Keratinocyte (primary cell): ENCODE measurements at places on chromosomes 5 and 9. TPM values are rescaled to one million over a fixed set of nuclear protein-coding genes. Genes with fewer than 3 reads are reported as not detected.

Gene SERINC5
- 20.0 to 22.8 TPM (median 22.2 TPM) in 3 replicates for polyA plus RNA-seq

Gene PCDHGC3
- polyA plus RNA-seq = 9.8 to 45.1 TPM (median 15.2 TPM) in 3 replicates

Gene FBXL7
- 0.15 to 0.29 TPM (median 0.22 TPM) in 3 replicates for polyA plus RNA-seq

Gene GFRA3
- polyA plus RNA-seq = not detected in 3 replicates

Gene FOXD4L3
- not detected in 3 replicates for polyA plus RNA-seq

Gene SCAMP1
- polyA plus RNA-seq = 26.4 to 39.7 TPM (median 36.6 TPM) in 3 replicates

Gene TRIM41
- 11.8 to 14.1 TPM (median 13.4 TPM) in 3 replicates for polyA plus RNA-seq

Gene ZNF354C
- 1.8 to 2.7 TPM (median 2.4 TPM) in 3 replicates for polyA plus RNA-seq

Gene SPATA31D4
- polyA plus RNA-seq = not detected in 3 replicates

Gene ARID3C
- 0.03 to 0.05 TPM in 2 of 3 replicates, not detected in the other for polyA plus RNA-seq

Gene JAKMIP2
- polyA plus RNA-seq = not detected in 3 replicates

Gene SPATA31C1
- polyA plus RNA-seq = not detected in 3 replicates

Gene NDST1
- polyA plus RNA-seq = 24.9 to 43.5 TPM (median 36.2 TPM) in 3 replicates

Gene GDNF
- 0.95 to 3.3 TPM (median 2.4 TPM) in 3 replicates for polyA plus RNA-seq

Gene TLX3
- polyA plus RNA-seq = not detected in 3 replicates

Gene NR2F1
- polyA plus RNA-seq = 0.03 TPM in 1 of 3 replicates, not detected in the others

Gene SYK
- polyA plus RNA-seq = 1.4 to 2.0 TPM (median 1.8 TPM) in 3 replicates

Gene CD274
- 15.5 to 36.3 TPM (median 18.9 TPM) in 3 replicates for polyA plus RNA-seq

Gene MINAR2
- not detected in 3 replicates for polyA plus RNA-seq

Gene PAEP
- not detected in 3 replicates for polyA plus RNA-seq

Gene S100Z
- not detected in 3 replicates for polyA plus RNA-seq

Gene GFI1B
- not detected in 3 replicates for polyA plus RNA-seq

Gene HEMGN
- 0.02 TPM in 1 of 3 replicates, not detected in the others for polyA plus RNA-seq

Gene RCL1
- polyA plus RNA-seq = 13.7 to 21.0 TPM (median 16.6 TPM) in 3 replicates

Gene SLC34A3
- 0.03 TPM in 1 of 3 replicates, not detected in the others for polyA plus RNA-seq

Gene NR5A1
- polyA plus RNA-seq = not detected in 3 replicates

Gene ANKDD1B
- polyA plus RNA-seq = 0.27 to 1.4 TPM (median 1.1 TPM) in 3 replicates

Gene PJA2
- polyA plus RNA-seq = 28.1 to 49.3 TPM (median 38.5 TPM) in 3 replicates

Gene C9
- polyA plus RNA-seq = 0.04 TPM in 1 of 3 replicates, not detected in the others

Gene TAS2R1
- polyA plus RNA-seq = not detected in 3 replicates

Gene PCDHAC1
- polyA plus RNA-seq = 0.14 to 0.64 TPM (median 0.45 TPM) in 3 replicates

Gene IRX2
- polyA plus RNA-seq = 13.8 to 27.1 TPM (median 23.7 TPM) in 3 replicates

Gene PCDHB4
- 0.04 to 0.05 TPM in 2 of 3 replicates, not detected in the other for polyA plus RNA-seq

Gene FAM221B
- polyA plus RNA-seq = not detected in 3 replicates

Gene CMBL
- 5.2 to 12.6 TPM (median 9.1 TPM) in 3 replicates for polyA plus RNA-seq

Gene LCN9
- polyA plus RNA-seq = not detected in 3 replicates
